ENCODE measurements at places on chromosomes 7 and 10. TPM values are rescaled to one million over a fixed set of nuclear protein-coding genes. Genes with fewer than 3 reads are reported as not detected.

CCL24 gene
- 0.92 TPM for total RNA-seq

MBL2 gene
- total RNA-seq = 0.12 TPM

IL15RA gene
- total RNA-seq = 25.6 TPM

UBN2 gene
- 20.4 TPM for total RNA-seq

VAX1 gene
- total RNA-seq = not detected

LAMB1 gene
- total RNA-seq = 89.4 TPM

WIPF3 gene
- total RNA-seq = 11.2 TPM

IDE gene
- 47.6 TPM for total RNA-seq

LSM5 gene
- total RNA-seq = 28.0 TPM

LIPM gene
- total RNA-seq = not detected

TRPV5 gene
- not detected for total RNA-seq

CDHR1 gene
- total RNA-seq = 0.66 TPM

CPA5 gene
- 0.92 TPM for total RNA-seq

CNTNAP2 gene
- total RNA-seq = 1.6 TPM

CRHR2 gene
- total RNA-seq = 0.12 TPM

ADIRF gene
- total RNA-seq = 25.4 TPM

GPRIN2 gene
- 14.8 TPM for total RNA-seq

SEC61G gene
- 91.8 TPM for total RNA-seq

UTF1 gene
- total RNA-seq = not detected

FAM171A1 gene
- total RNA-seq = 73.9 TPM

CDK1 gene
- 3.9 TPM for total RNA-seq

EPDR1 gene
- total RNA-seq = 23.2 TPM

VPS41 gene
- 103 TPM for total RNA-seq

STAG3 gene
- 3.6 TPM for total RNA-seq

MRLN gene
- not detected for total RNA-seq

DENND2A gene
- 14.0 TPM for total RNA-seq

POM121L12 gene
- not detected for total RNA-seq

HECW1 gene
- 3.8 TPM for total RNA-seq

CACNB2 gene
- 8.4 TPM for total RNA-seq

COL28A1 gene
- 5.1 TPM for total RNA-seq

NSUN6 gene
- 13.5 TPM for total RNA-seq

NXPH1 gene
- 0.95 TPM for total RNA-seq

TDRD1 gene
- total RNA-seq = 2.0 TPM

TMEM273 gene
- total RNA-seq = 35.8 TPM

TNS3 gene
- total RNA-seq = 97.2 TPM

WEE2 gene
- not detected for total RNA-seq

GPR146 gene
- 8.3 TPM for total RNA-seq

SORCS1 gene
- total RNA-seq = 3.1 TPM

GNG11 gene
- total RNA-seq = 13.4 TPM

A1CF gene
- 34.2 TPM for total RNA-seq

CPA2 gene
- 3.3 TPM for total RNA-seq

TET1 gene
- 3.1 TPM for total RNA-seq

CALY gene
- total RNA-seq = 0.92 TPM

PRLHR gene
- 0.17 TPM for total RNA-seq

ZNF425 gene
- total RNA-seq = 2.8 TPM

STEAP1B gene
- not detected for total RNA-seq

ASB10 gene
- total RNA-seq = not detected

CYTH3 gene
- total RNA-seq = 29.8 TPM

Measured in mucosa of gallbladder (tissue), 1 donor.